ENCODE measurements at places on chromosomes 7 and 10. TPM values are rescaled to one million over a fixed set of nuclear protein-coding genes. Genes with fewer than 3 reads are reported as not detected.

NUTM2A gene
- 1.5 TPM for total RNA-seq

GRM3 gene
- total RNA-seq: 0.03 TPM

NME8 gene
- total RNA-seq: not detected

DNAJC9 gene
- 27.2 TPM for total RNA-seq

SPDYE5 gene
- total RNA-seq: not detected

SFRP4 gene
- total RNA-seq: 1.1 TPM

RADIL gene
- total RNA-seq: 0.64 TPM

All from hepatocyte (in vitro differentiated cells).